ENCODE measurements at places on chromosomes 1 and 21.

- DNase-seq: no peak
These were observed 19.7 kb upstream of the TBX15 start for GRCh38 chr1:119007670-119008482.

- DNase-seq: no peak
These were observed 247.2 kb downstream of the KIF26B start for GRCh38 chr1:245401881-245402587.

DNA sequence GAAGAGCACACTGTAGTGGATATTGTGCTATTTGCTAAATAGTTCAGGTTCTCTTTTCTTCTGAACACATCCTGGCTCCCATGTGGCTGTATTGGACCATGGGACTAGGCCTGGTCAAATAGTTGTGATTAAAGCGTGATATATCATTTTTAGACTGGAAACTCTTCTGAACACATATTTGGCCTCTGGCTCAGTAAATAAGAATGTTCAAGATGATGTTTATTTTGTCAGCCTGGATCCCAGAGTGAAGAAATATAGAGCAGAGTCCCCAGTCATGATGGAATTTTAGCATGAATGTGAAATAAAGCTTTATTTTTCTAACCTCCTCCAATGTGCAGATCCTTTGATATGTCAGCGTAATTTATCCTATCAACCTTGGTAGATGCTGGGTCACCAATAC, 542.6 kb downstream of the ADGRL2 start:
- DNase-seq: no peak

GRCh38 chr1:186244825-186245224, 130.2 kb downstream of the TPR start:
- DNase-seq: no peak

- no peak for DNase-seq
These were observed 618 bp downstream of the JAM2 start for GRCh38 chr21:25639551-25640201.

DNA sequence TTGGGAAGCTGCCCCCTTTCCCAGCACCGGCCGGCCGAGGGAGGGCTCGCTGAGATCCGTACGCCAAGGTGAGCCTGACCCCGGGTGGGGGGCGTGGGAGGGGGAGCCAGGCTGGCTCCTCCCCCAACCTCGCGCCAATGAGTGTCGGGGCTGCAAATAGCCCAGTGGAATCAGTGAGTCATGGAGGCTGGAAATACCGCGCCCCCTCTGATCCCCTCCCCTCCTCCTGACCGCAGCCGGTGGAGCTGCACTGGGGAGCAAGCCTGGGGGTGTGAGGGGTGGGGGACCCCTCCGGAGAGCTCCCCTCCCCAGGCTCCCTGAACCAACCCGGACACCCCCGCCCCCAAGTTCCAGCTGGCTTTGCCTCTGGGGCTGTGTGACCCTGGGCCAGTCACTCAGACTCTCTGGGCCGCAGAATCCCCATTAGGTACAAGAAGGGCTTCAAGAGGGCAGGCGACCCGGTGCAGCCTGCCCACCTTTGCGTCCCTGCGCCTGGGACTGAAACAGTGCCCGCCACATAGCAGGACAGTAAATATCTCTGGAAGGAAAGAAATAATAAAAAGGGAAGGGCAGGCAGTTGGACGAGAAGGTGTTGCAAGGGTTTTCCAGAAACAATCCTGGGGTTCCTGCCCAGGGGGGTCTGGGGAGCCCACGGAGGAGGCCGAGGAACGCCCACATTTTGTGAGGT, 4.5 kb downstream of the HSPB7 start:
- DNase-seq: peak; percentile 81

DNA sequence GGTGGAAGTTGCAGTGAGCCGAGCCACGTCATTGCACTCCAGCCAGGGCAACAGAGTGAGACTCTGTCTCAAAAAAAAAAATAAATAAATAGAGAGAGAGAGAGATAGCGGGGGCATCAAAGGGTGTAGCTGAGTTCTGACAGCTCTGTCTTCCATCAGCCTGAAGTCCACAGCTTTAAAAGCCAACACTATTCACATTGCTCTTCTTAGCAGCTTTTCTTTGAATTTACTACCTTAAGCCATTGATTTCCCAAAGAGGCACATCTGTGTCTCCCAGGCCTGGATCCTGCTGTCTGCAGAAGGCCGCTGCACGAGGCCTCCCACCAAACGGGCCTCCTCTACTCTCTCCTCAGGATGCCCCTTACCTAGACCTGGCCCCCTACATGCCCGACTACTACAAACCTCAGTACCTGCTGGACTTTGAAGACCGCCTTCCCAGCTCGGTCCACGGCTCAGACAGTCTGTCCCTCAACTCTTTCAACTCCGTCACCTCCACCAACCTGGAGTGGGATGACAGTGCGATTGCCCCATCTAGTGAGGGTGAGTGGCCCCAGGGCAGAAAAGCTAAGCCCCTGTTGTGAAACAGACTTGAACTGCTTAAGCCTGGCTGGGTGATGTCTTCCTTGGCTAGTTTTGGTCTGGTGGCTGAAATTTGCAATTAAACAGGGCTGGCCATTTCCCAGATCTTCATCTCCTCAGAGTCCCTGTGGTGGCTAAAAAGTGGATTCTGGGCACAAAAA, 16.5 kb upstream of the SLC25A34 start:
- DNase-seq: no peak

GRCh38 chr1:224799083-224799482, 130.4 kb upstream of the DNAH14 start:
- no peak for DNase-seq

- no peak for DNase-seq
These were observed 313.5 kb downstream of the DISC1 start for GRCh38 chr1:231940116-231940515.

- no peak for DNase-seq
These were observed 81.8 kb downstream of the GLUL start for GRCh38 chr1:182309631-182310351.

DNA sequence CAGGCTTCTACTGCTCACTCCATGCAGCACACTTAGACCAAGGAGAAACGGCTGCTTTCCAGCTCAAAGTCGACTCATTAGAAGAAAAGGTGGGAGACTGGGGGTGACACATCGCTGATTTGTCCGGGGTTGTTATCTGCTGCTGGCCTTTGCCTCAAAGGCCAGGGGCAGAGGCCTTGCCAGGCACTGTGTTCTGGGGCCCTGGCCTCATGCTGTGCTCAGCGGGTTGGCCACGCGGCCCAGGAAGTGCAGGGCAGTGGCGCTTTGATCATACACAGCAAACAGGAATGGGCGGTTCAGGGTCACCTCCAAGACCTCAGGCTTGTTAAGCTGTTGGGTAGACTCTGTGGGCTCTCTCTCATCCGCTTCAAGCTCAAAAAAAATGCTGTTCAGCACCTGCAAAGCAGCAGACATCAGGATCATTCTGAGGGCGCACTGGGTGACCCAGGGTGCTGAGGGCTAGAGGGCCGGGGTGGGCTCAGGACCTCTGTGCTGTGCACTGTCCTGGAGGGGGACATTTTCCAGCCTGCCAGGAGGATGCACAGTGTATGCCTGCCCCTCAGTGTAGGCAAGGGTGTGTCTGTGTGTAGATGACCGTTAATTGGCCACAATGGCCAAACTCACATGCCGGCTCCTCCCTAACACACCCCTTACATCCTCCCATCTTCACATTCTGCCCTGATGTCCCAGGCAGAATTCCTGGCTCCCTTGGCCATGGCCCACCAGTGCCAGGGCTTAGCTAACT, 10.8 kb downstream of the AGT start:
- no peak for DNase-seq

DNA sequence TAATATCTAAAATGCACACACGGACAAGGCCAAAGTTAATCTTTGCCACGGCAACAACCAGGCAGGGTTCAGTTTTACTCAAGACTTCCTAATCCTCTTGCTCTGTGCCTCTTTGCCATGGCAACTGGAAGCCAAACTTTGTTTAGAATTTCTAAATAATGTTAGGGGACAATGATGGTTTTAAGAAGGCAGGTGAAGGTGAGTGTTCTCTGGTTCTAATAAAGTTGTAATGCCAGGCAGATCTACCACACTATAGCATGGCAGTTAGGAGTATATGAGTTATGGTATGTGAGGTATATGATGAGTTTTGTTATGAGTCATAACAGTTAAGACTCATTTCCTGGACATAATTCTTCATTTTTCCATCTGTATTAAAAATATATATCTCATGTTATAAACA, 2.7 kb downstream of the PTPRC start:
- no peak for DNase-seq

GRCh38 chr1:74689621-74690363, 16.2 kb upstream of the ERICH3 start:
- DNase-seq: peak; percentile 43

DNA sequence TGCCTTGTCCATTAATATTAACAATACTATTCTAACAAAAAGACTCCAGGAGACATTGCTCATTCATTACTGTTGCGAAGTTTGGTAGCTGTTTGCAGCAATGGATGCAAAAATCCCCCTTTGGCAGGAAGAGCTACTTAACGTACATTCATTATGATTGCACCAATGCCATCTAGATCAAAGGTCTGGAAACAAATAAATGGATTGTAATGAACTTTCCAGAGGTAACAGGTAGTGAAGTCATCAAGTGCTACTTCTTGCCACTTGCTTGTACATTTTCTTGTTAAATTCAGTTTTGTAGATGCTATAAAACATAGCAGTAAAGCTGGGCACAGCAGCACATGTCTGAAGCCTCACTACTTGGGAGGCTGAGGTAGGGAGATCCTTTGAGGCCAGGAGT, 93.9 kb downstream of the DDAH1 start:
- DNase-seq: no peak

- DNase-seq: no peak
These were observed 22.4 kb upstream of the RCOR3 start for GRCh38 chr1:211236633-211237320.

GRCh38 chr1:62321446-62321845, 2.2 kb upstream of the KANK4 start:
- DNase-seq: no peak

GRCh38 chr1:204405988-204406387, 5.6 kb downstream of the PPP1R15B start:
- DNase-seq: no peak

- DNase-seq: no peak
These were observed 20.8 kb upstream of the NID1 start for GRCh38 chr1:236085545-236086159.

DNA sequence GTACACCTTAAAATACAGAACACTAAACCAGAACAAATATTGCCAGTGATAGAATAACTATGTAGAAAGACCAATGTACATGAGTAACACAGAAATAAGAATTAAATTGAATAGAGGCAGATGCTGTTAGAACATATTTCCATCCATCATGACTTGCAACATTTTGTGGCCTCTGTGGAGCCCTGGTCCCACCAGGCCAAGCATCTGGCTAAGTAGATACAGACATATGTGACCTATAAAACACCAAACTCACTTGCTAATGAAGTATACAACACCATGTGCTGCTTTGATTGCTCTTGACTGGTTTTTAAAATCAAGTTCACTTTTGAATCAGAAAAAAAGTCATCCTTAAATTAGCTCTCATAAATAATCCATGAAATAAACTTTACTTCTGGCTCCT, 20.5 kb downstream of the SLC19A2 start:
- DNase-seq: no peak

DNA sequence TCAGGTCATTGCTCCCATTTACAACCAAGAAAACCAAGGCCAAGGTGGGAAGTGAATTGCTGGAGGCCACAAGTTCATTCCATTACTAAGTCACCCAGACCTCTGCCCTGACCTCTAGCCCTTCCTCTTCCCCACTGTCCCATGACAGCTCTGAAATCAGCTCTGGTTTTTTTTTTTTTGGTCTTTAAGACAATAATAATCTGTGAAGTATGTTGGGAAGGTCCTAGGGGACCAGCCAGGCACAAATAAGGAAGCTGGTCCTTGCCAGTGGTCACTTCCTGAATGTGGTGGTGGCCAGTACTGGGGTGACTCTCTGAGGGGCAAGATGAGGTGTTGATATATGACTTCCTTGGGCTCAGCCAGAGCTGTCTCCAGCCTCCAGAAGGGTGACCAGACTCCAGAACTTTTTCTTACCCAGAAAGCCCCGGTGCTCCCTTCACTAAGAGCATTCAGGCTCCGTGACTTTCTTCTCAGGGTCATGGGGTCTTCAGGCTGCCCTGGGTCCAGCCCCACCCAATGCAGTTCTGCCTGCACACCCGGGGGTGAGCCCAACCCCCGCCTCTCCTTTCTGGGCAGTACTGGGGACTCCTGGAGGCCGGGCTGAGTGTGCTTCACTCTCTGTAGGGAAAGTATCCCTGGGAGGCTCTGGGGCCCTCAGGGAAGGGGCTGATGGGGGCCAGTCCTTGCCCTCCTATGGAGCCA, 159.6 kb downstream of the PTPRU start:
- DNase-seq: no peak

DNA sequence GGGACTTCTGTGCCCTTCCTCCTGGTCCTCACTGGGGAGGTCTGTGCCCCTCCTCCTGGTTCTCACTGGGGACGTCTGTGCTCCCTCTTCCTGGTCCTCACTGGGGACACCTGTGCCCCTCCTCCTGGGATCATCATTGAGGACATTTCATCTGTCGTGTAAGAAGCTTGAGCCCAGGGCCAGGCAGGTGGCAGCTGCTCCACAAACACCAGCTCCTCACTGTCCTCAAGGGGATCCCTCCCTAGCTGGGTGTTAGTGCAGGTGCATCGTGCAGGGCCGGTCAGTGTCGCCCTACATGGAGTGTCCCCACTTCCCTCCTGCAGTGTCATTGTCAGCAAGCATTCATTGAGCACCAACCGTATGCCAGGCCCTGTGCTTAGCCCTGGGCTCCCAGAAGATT, 312.7 kb downstream of the PTPRU start:
- DNase-seq: no peak

DNA sequence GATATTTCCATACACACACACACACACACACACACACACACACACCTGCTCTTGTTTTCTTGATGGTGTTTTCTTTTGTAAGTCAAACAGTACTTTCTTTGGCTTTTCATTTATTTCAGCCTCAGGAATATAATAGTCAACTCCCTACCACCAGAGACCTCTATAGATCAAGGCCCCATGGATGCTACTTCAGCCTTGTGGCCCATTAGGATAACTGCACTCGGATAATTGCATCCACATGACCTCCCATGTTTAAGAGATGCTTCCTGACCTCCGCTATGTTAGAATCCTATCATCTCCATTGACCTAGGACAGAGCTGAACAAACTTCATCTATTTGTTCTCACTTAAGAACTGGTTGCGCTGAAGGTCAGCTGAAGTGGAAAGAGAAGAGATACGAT, 1094.0 kb upstream of the B3GALT2 start:
- DNase-seq: no peak

DNA sequence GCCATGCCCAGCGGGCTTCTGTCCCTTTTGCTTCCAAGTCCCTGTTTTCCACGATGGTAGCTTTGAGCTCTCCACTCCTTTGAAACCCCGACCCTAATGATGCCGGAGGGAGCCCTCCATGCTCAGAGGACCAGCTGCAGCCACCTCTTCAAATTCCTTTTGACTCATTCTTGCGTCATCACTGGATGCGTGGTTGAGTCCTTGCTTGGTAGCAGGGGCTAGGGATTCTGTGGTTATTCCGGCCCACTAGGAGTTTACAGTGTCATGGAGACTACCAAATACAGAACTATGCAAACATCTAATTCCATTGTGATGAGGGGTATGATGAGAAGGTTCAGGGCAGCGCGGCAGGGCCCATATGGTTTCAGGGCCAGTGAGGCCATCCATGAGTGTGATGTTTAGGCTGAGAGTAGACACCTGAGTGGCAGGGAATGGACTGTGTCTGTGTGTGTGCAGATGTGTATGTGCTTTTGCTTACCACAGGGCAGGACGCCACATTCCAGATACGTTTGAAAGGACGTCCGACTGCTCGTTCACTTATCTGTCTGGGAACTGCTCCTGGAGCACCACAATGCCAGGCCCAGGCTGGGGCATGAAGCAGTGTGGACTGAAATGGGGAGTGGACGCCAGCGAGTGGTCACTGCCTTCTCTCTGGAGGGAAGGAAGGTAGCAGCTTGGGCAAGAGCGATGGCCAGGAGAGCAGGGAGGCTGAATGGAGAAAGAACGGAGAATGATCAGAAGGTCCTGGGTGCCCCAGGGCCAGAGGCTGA, 30.4 kb upstream of the ZBTB21 start:
- DNase-seq: no peak
